Activated CD8-positive, alpha-beta memory T cell treated with anti-CD3 and anti-CD28 coated beads for 1 hour (primary cell): ENCODE measurements at places on chromosomes 1 and 21.

- DNase-seq = no peak
Observed at GRCh38 chr1:87555366-87555765, 226.7 kb downstream of the LMO4 start.

GRCh38 chr1:186297439-186298045 lies 77.5 kb downstream of the TPR start:
- DNase-seq = no peak

- DNase-seq = peak; percentile 44
Observed at GRCh38 chr1:180632326-180633056, 669 bp downstream of the XPR1 start.

- DNase-seq = no peak
Observed at GRCh38 chr1:52142220-52143183, 613 bp downstream of the ZFYVE9 start.

DNA sequence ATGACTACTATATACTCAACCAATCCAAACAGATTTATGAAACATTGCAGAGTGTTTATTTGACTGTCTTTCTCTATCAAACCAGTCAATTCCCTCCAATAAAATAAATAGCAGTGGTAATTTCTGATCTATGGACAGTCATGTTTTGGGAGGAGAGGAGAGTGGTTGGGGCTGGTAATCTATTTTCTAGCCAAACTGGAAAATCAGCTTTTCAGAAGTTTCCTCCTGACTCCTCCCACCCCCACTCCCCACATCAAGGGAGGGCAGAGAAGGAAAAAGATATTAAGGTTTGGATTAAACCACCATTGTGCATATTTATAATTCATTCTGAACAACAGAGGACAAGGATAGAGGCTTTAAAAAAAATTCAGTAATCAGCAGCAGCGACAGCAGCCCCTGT lies 69.4 kb upstream of the SOX13 start:
- DNase-seq = no peak

DNA sequence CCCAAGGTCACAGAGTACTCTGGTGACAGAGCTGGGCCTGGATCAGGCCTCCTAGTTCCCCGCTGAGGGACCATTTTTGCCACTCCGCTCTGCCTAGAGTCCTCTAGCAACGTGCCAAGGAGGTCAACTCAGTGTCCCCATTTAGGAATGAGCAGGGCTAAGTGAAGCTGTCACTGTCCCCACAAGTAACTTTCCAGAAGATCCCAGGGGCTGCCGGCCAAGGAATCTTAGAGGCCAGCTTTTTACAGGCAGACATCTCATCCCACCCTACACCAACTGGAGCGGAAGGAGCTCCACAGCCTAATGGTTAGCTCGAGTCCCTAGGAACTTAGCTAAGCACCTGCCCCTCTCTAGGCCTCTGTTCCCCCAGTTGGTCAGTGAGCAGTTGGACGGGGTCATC lies 59.7 kb downstream of the VWA5B1 start:
- DNase-seq = no peak

GRCh38 chr1:41582851-41583657 lies 98.6 kb upstream of the EDN2 start:
- no peak for DNase-seq

DNA sequence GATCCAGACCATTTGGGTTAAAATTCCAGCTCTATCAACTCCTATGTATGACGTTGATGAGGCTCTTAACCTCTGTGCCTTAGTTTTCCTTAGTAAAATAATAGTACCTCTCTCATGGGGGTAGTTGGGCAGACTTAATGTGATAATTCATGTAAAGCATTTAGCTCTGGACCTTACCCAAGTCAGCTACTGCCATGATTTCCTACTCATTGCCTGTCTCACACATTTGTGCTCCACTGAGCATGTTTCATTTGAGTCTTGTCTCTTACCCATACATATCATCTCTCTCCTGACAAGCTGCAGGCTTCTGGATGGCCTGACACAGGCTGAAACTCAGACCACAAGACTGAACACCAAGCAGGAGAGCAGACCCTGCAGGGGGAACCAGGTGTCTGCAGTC lies 77.7 kb upstream of the ZBTB40 start:
- DNase-seq = no peak

- no peak for DNase-seq
Observed at GRCh38 chr1:117564227-117565075, 41.4 kb upstream of the TENT5C start.

DNA sequence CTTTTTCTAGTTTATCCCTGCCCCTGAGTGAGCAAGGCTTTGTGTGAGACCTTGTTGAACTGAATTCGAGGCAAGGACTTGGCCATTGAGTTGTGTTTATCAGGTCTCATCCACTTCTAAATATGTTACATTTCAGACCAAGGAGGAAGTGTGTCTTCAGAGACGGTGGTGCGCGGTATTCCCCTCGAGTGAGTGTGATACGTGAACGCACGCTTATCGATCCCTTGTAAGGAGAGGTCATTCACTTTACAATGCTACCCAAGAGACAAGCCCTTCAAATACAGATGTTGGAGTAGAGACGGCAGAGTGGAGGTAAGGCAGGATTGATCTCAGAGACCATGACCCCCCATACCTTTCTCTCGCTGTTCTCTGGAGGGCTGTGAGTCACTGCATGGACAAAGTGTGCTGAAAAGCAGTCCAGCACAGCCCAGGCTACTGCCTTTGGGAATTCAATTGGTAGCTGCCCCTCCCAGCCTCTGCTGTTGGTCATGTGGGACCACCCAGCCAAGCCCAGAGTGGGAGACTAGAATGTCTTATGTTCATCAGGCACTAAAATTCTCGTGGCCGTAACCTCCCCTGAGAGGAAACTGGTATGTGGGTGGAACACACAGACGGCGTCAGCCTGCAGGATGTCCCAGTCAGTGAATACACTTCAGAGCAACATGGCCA lies 16.3 kb upstream of the MTARC1 start:
- no peak for DNase-seq
